ENCODE measurements at places on chromosomes 1 and 21.

- no peak for DNase-seq
These were observed 1.8 kb downstream of the NIBAN1 start for GRCh38 chr1:184972315-184973055.

- DNase-seq = no peak
These were observed 304.3 kb downstream of the MATN1 start for GRCh38 chr1:30418939-30419720.

- DNase-seq = no peak
These were observed 48.0 kb downstream of the SMYD2 start for GRCh38 chr1:214328770-214329469.

- no peak for DNase-seq
These were observed 24.9 kb downstream of the VAV3 start for GRCh38 chr1:107940017-107940577.

DNA sequence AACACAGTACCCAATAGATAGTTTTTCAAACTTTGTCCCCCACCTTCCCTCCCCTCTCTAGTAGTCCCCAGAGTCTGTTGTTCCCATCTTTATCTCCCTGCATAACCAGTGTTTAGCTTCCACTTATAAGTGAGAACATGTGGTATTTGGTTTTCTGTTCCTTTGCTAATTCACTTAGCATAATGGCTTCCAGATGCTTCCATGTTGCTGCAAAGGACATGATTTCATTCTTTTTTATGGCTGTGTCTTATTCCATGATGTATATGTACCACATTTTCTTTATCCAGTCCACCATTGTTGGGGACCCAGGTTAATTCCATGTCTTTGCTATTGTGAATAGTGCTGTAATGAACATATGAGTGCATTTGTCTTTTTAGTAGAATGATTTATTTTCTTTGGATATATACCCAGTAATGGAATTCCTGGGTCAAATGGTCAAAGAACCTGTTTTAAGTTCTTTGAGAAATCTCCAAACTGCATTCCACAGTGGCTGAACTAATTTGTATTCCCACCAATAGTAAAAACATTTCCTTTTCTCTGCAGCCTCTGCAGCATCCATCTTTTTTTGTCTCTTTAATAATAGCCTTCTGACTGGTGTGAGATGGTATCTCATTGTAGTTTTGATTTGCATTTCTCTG, 126.0 kb downstream of the AK5 start:
- no peak for DNase-seq

DNA sequence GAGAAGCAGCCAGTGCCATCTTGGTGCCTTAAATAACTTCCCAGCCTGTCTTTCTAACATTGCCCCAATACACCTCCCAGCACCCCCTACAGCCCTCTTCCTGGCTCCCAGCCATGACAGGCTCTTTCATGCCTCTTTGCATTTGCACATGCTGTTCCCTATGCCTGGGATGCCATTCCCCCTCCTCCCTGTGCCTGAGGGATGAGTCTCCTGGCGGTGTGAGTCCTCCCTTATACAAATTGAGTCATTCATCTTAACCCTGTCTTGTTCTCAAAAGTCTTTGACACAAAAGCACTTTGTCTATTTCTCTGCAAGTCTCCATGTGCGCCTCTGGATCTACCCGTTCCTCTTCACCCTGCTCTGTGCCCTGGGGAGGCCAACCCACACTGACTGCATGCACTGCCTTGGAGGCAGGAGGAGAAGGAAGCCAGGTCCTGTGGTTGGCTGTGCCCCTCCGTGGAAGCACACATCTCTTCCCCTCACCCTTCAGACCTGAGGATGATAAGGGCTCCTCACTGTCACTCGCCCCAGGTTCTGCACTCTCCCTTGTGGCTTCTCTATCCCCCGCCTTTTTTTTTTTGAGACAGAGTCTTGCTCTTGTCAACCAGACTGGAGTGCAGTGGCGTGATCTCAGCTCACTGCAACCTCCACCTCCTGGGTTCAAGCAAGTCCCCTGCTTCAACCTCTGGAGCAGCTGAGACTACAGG, 25.1 kb downstream of the CDCP2 start:
- DNase-seq = no peak

DNA sequence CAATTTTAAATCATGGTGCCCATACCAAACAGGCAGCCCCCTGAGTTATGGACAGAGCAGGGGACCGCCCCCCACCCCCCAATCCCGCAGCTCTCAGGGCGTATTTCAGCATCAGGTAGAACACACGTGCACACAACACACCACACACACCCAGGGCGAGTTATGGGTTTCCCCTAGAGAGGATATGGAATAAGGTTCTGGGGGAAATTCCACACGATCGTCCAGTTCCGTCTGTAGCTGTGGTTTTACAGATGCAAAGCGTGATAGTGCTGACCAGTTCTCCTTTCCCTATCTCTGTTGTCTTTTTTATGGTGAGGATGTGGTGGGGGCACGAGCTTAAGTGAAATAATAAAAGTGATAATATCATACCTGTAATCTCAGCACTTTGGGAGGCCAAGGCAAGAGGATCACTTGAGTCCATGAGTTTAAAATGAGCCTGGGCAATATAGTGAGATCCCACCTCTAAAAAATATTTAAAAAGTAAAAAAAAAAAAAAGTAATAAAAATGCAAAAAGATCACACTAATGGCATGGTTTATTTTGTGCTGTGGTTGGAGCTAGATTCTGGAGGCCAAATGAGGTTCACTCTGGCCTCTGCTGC, 25.1 kb downstream of the C2CD2 start:
- DNase-seq = no peak

DNA sequence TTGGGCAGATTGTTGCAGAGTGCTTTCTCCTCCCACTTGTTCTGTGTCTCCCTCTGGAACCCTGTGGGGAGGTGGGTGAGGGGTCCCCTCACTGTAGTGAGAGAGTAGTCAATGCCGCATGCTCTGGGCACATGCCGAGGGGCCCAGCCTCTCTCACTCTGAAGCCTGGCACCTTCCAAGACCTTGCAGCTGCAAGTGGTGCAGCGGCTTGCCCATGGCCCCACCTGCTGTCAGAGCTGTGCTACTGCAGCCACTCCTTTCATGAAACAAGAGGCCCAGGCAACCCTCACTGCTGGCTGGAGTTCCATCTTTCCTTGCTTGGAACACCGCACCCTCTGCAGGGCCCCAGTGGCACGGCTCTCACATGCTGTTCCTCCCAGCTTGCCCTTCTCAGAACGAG, 58.4 kb upstream of the COL6A1 start:
- DNase-seq = peak; percentile 36

DNA sequence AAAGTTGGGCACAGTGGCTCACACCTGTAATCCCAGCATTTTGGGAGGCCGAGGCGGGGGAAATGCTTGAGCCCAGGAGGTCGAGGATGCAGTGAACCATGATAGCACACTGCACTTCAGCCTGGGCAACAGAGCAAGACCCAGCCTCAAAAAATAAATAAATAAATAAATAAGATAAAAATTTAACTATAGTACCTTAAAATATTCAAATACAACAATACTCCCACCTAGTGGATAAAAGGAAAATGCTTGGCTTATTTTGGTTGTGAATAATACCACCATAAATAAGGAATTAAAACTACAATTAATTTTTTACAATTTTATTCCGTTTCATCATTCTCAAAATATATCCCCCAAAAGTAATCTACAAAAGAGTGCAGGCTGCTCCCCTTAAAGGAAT, 8.1 kb downstream of the PSMG1 start:
- DNase-seq = no peak

DNA sequence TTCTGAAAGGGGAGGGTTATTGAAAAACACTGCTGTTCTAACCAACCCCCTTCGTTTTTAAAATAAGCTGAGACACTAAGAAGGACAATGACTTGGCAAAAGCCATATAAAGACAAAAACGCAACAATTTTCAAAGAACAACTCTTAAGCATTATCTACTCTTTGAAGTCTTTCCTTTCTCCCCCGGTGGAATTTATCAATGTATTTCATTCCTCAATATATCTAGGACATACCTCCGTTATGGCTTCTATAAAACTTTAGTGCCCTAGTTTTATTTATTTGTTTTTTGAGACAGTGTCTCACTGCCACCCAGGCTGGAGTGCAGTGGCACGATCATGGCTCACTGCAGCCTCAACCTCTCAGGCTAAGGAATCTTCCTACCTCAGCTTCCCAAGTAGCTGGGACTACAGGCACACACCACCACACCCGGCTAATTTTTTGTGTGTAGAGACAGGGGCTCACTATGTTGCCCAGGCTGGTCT, 3.2 kb downstream of the NRDC start:
- DNase-seq = no peak

DNA sequence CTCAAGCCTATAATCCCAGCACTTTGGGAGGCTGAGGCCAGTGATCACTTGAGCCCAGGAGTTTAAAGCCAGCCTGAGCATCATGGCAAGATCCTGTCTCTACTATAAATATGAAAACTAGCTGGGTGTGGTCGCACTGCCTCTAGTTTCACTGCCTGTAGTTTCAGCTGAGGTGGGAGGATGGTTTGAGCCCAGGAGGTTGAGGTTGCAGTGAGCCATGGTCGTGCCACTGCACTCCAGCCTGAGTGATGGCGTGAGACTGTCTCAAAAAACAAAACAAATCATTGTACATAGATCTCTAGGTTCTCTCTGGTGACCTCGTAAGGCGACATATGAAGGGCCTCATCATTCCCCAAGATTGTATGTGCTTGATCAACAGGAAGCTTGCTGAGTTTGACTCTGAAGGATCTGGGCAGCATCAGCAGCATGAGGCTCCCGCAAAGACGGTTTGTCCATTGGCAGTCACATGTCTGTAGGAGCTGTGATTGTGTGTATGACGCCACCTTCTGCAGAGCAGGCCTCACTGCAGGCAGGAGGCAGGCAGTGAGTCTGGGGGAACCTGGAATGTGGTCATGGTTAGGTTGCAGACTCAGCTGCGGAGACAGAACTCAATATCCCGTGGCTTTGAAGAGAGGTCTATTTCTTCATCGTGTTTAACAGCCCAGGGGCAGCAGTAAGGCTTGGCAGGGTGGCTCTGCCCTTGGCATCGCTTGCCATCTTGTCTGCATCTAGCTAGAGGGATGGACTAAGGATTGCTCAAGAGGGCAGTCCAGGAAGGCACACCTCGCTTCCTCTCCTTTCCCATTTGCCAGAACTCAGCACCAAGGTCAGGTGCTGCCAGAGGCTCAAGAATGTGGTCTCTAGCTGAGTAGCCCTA, 14.0 kb downstream of the ATP5PO start:
- DNase-seq = no peak

DNA sequence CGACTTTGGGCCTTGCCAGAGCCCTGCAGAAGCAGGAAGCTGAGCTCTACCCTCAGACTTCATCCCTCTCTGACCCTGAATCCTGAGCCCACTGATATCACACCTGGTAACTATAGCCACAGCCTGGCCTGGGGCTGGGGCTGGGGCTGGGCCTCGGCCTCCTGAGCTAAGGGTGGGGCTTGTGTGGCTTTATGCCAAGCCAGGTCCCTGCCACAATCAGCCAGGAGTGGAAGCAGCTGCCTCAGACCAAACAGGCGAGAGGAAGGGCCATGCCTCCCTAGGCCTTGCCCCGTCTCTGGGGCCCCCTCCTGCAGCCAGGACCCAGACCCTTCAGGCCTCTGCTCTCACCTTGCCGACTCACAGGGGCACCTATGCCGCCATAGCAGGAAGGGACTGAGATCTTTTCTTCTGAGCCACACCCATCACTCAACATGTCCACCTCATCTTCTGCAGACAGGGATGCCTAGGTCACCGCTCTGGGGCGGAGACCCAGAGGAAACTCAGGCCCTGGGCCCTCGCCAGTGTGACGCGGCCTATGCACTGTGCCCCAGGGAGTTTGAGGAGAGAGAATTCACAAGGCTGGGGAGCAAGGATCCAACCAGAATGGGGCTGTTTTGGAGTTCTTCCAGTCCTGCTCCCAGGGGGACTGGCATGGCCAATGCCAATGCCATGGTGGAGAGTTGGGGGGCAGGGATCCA, 5.7 kb downstream of the UBXN11 start:
- no peak for DNase-seq

DNA sequence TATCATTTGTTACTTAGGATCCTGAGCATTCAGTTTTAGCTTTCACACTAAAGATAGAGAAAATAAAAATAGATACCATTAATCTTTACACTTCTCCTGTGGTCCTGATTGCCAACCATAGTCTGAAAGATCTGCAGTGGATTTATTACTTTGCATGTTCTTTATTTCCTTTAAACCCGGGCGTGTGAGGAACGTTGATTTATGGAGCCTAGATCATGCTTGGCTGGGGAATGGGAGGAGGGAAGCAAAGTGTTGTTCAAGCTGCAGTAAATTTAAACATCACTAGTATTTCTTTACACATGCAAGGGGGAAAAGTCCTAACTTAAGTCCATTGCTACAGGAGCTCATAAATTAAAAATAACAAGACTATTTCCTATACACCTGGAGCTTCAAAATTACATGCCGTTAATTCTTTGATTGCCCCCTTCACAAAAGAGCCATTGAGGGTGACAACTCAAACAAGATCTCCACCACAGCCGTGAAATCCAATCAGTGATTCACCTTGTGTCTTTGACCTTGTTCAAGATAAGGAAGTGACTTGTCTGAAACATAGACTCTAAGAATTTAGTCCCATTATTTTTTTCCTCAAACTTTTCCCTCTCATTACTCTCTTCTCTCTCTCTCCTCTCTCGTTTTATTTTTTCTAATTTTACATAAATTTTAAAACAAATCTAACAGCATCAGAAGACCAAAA, 282.7 kb downstream of the KIF26B start:
- DNase-seq = no peak

- DNase-seq = no peak
These were observed 23.9 kb downstream of the S1PR1 start for GRCh38 chr1:101260556-101261350.

GRCh38 chr1:115091572-115091971, 2.3 kb upstream of the TSPAN2 start:
- no peak for DNase-seq

GRCh38 chr1:23343221-23344110, 618 bp downstream of the HNRNPR start:
- peak; percentile 76 for DNase-seq

DNA sequence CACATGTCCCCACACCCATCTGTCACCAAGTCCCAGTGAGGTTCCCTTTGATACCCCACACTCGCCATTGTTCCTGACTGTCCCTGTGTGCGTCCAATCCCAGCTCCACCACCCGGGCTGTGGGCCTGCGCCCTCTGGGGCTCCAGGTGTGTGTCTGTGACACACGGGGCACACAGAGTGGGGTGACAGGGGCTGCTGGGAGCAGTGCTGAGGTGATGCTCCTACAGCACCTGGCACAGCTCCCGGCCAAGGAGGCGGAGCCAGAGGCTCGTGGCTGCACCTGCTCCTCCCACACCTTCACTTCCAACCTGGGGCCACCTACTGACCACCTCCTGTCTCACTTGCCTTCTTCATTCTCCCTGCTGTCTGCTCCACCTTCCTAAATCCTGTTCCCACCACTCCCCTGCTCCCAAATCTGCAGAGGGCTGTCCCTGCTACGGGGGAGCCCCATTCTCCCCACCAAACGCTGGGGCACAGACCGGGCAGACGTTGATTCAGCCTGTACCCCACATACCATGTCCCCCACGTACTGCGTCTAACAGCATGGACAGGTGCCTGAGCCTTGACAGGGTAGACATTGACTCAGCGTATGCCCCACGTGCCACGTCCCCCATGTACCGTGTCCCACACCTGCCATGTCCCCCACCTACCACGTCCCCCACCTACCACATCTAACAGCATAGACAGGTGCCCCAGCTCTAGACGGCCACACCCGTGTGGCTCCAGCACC, 16.4 kb downstream of the WDR4 start:
- DNase-seq = no peak

GRCh38 chr1:190563230-190563629, 85.6 kb upstream of the BRINP3 start:
- DNase-seq = no peak

- no peak for DNase-seq
These were observed 28.1 kb downstream of the FOXJ3 start for GRCh38 chr1:42306977-42307376.

GRCh38 chr1:162902416-162902815, 41.4 kb upstream of the CCDC190 start:
- no peak for DNase-seq
